ENCODE measurements at places on chromosomes 5 and 9.
A peak's percentile ranks its signal among the peaks of the same experiment; 100 is the strongest.

GRCh38 chr5:115501464-115502210 is 42.9 kb downstream of the FEM1C start:
- no peak for DNase-seq

DNA sequence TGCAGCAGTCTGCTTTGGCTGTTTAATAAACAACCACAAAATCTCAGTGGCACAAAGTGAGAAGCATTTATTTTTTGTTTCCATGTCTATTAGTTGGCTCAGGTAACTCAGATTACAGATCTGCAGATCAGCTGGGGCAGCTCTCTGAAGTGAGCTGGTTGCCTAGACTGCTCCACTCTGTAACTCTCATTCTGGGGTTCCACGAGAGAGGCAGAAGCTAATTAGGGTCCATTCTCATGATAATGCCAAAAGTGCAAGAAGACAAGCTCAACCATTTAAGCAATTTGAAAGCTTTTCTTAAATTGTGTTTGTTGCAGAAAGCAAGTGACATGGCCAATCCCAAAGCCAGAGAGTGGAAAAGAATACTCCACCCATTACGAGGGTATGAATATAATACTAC is 13.2 kb downstream of the MEIKIN start:
- DNase-seq: no peak

- peak; percentile 59 for DNase-seq
Measured at GRCh38 chr9:115262477-115262876, 144.5 kb upstream of the TNC start.

DNA sequence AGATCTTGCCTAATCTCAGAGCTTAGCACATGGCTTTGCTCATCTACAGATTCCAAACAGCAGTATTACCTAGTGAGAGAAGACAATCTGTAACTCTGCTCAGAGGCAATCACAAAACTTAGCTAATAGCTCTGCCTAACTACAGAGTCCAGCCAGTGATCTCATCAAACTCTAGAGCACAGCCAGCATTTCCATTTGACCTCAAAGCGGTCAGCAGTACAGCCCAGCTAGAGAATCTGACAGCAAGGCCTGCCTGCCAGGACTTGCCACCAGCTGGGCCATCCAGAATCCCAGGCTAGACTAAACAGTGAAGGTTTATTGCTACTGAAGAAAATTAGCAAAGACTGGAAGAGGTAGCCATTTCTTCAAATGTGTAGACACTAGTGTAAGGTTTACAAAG is 217.9 kb upstream of the VLDLR start:
- DNase-seq: peak; percentile 72

GRCh38 chr9:97848480-97849237 is 4.4 kb upstream of the FOXE1 start:
- no peak for DNase-seq

- peak; percentile 61 for DNase-seq
Measured at GRCh38 chr5:176921714-176922113, 22.6 kb upstream of the HK3 start.

DNA sequence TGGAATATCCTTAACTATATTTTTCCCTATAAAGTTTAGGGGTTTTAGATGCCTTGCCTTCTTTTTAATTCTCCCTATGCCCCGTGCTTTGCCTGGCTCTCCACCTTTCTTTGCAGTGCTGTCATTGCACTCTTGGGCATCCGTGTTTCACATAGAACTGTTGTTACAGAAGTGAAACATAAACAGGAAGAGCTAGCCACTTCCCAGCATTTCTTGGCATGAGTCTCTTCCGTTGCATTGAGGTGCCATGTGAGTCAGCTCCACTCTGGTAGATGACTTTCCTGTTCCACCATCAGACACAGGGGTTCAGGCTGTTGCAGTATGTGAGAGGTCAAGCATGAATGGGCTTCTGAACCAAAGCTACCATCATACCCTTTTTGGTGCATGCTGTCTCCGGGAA is 73.4 kb downstream of the ANGPTL2 start:
- DNase-seq: peak; percentile 92

DNA sequence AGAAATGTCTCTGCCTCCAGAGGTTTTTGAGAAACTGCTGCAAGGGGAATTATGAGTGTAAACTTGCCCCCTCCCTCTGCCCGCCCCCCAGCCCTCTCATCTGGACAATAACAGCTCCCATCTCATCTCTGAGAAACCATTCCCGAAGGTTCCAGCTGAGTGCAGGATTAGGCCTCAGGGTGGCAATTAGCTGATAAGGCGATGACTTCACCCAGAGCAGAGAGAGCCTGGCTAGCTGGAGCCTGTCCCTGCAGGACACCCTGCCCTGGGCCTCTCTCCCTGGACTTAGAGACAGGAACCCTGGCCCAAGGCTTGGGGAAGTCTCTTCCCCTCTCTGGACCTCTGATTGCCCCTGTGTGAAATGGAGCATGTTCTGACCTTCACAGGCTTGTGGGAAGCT is 45.7 kb upstream of the HAND1 start:
- DNase-seq: no peak

GRCh38 chr5:74685979-74686631 is 1.1 kb downstream of the HEXB start:
- peak; percentile 65 for DNase-seq

DNA sequence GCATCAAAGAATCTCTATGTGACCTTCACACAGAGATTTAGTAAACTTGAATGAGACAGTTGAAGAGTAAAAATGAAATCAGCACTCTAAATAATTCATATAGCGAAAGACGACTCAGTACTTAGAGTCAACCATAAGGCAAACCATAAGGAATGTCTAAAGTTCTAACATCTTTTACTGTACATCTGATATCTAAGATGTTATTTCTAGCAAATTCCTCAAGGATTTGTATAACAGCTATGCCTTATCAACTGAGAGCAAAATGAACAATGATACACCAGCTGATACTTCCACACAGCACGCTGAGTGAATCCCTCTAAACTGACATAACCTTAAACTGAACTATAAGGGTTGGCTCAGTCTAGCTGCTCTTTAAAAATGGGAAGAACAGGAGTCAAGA is 760.3 kb downstream of the EFNA5 start:
- DNase-seq: no peak

DNA sequence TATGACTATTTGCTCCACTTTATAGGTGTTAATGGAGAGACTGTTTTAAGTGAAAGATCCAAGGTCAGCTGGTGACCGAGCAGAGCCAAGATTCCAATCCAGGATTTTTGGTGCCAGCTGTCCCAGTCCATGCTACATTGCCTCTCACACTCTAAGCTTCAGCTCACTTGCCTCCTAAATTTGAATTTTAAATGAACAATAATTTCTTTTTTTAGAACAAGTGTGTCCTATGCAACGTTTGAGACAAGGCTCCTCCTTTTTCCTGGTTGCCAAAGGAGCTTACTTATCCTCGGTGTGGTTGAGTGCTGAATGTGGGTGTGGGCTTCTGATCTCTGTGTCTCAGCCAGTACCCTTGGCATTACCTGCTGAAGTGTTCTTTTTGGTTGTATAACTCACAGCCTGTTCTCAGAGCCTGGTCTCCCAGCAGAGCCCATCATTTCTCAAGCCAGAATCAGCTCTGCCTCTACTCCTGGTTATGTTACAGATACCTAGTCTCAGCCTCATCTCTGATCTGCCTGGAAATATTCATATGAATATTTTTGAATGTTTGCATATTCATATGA is 4.0 kb upstream of the PRRC1 start:
- no peak for DNase-seq

GRCh38 chr5:107074996-107075395 is 595.7 kb downstream of the EFNA5 start:
- peak; percentile 10 for DNase-seq

- DNase-seq: peak; percentile 73
Measured at GRCh38 chr5:149268928-149269557, 2.6 kb upstream of the AFAP1L1 start.

DNA sequence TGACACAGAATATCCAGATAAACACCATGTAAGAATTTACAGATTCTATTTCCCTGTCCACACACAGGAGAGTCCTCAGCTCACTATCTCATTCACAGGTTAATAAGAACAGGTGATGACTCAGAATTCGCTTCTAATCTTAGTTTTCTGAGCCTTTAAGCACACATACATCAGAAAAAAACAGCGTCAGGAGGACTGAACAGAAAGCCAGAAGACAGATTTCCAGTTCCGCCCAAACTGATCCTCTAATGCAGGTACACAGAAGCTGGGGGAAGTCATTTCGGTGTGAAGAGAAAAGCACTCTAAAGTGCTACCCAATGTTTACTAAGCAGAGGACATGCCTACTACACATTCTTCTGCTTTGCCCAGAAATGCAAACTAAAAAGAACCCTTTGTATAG is 1.6 kb downstream of the CEMIP2 start:
- no peak for DNase-seq

- DNase-seq: no peak
Measured at GRCh38 chr5:91438871-91439270, 55.8 kb upstream of the ARRDC3 start.

DNA sequence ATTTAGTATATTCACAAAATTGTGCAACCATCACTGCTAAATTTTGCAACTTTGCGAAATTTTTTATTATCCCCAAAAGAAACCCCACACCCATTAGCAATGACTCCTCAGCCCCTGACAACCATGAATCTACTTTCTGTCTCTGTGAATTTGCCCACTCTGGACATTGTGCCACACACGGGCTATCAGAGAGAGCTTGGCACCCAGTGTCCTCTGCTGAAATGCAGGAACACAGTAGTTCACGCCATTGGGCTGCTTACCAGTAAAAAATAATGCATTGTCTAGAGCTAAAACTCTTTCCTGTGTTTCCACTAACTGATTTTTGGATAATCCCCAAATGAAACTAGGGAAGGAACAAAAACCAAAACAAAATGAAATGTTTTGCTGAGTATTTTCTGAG is 60.0 kb downstream of the HRH2 start:
- DNase-seq: no peak

DNA sequence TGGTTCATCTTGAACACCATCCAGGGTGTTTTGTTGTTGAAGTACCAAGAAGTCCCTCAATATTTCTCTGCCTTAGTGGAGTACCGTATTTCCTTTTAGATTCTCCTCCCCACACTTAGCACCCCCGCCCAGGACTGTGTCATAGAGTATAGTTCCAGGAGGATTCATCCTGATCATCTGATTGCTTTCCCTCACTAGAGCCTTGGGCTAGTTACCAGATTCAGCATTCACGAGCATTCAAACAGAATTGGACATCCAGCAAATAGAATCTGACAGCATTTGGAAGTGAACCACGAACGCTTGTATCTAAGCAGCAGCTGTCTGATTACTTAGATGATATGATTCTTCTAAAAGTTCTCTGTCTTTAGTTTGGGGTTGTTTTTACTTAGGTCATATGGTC is 248.1 kb upstream of the TAS2R1 start:
- no peak for DNase-seq

GRCh38 chr9:20138116-20138515 is 349.3 kb upstream of the SLC24A2 start:
- DNase-seq: no peak

GRCh38 chr5:31962871-31963307 is 211.2 kb downstream of the GOLPH3 start:
- peak; percentile 21 for DNase-seq

DNA sequence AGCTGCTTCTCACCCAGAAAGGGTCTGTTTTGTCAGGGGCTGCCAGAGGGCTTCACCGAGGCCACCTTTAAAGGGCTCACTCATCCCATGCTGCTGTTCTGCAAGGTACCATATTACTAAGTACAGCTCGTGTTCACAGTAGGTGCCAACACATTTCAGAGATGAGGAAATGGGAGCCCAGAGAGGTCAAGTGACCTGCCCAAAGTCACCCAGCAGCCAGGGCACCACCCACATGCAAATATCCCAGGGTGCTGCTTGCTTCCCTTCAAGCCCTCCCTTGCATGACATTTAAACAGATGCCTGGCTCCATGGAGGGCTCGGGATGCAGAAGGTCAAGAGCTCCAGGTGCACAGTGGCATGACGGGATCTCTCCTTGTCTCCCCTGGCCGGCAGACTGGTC is 123.5 kb upstream of the SARDH start:
- no peak for DNase-seq

GRCh38 chr5:175021841-175022625 is 297.7 kb downstream of the MSX2 start:
- DNase-seq: no peak

DNA sequence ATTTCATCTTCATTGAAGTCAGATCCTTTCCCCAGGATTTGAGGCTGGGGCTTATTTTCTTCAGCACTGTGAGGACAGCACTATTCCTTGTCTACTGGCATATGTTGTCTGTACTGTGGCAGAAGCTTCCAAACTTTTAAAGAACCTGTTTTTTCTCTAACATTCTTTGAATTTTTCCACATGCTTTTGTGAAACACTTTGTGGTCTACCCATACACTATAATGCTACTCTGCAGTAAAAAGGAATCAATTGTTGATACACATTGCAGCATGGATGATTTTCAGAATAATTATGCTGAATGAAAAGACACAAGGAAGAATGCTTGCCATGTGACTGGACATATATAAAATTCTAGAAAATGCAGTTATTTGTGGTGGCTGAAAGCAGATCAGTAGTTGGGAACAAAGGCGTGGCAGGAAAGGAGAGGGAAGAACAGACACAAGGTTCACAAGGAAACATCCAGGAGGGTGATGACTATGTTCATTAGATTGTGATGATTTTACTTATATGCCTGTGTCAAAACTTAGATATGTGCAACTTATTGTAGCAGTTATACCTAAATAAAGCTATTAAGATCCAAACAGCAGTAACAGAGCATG is 96.8 kb downstream of the WNK2 start:
- DNase-seq: no peak

GRCh38 chr5:74242516-74242915 is 398.0 kb downstream of the ENC1 start:
- no peak for DNase-seq

DNA sequence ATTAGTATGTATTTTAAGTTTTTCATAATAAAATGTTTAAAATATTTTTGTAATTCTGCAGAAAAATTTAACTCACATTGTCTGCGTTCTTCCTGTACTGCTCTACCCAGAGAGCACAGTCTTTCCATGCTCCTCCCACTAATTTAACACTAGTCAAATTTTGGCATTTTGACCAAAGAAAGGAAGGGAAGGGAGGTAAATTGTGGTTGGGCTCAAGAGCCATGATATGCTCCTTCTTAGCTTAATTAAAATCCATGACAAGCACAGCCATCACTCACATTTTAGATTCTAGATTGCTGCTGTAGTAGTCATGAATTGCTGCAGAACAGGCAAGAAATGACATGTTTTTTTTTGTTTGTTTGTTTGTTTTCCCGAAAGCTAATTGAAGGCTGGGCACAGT is 98.4 kb downstream of the NLN start:
- DNase-seq: no peak

GRCh38 chr5:66012271-66012670 is 85.9 kb downstream of the ERBIN start:
- no peak for DNase-seq

GRCh38 chr5:5436203-5436760 is 13.8 kb downstream of the ICE1 start:
- no peak for DNase-seq

Data from choroid plexus epithelial cell (primary cell).